ENCODE measurements at places on chromosomes 3 and 15.

DNA sequence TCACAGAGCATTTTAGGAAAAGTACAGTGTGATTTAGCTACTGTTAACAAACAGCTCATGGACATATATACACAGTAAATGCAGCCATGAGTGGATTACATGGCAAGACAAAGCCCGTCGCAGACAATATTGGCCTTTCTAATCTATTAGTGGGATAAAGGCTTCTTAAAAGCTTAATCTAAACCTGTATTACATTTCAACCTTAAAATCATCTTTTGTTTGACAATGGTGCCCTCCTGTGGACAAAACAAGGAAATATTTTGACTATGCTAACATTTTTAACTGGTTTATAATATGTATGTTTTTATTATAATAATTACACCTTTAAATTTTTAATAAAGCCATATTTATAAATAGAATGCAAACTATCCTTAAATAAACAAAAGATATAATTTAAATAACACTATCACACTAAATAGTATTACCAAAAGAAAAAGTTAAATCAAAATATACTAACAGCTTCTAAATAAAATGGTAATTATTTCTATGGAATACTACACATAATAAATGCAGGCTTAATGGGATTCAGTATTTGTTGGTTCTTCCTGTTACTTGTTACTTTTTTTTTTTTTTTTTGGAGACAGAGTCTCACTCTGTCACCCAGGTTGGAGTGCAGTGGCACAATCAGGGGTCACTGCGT lies 38.6 kb downstream of the TAFA4 start:
- DNase-seq, result no peak

DNA sequence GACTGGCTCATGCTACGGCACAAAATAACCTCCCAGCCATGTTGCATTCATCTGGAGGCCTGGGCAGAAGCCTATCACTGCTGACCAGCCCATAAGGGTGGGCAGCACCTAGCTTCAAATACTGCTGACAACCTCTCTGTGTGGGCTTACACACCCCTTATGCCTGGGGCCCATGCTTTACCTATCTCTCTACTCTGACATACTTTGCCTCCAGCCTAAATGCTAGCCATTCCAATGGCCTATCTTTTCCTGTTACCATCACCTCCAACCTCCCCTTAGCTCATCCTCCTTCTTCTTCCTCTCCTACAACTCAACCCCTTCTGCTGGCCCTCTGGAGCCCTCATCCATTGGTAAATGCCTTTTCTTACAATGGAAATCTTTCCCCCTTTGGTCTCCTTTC lies 41.0 kb upstream of the PPP2R3A start:
- DNase-seq, result no peak

- no peak for DNase-seq
These were observed 146.1 kb downstream of the DPH6 start for GRCh38 chr15:35399901-35400300.

DNA sequence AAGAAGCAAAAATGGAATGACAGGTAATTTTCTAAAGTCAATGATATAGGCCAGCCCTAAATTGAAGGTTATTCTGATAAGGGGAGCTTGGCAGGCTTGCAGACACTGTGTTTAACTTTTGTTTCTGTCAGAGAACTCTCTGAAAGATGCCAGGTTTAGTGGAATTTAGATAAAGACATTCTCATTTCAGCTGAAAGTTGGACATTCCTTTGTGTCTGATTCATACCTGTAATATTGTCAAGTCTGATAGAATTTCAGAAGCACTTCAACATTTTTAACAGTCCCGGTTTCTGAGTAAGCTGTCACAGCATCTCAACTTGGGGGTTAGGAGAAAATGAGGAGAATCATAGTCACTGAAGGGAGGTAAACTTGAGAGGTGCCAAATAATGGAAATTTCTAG lies 84.0 kb downstream of the DIPK2A start:
- no peak for DNase-seq

DNA sequence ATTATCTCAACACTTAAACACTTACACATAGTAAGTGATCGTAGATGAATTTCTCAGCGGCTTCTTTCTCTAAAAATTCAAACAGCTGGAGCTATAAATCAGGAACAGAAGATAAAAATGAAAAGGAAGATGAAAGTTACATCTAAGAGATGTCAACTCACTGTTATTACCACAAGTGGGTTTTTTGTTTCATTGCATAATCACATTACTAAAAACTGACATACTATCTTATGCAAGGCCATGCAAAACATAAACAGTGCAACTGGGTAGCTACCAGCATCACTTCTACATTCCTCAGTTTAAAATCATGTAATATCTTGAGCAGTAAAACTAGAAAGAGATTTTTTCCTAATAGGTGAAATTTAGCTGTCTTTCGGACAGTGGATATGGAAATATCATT lies 14.9 kb downstream of the MINDY4B start:
- no peak for DNase-seq
